Immature natural killer cell (primary cell): ENCODE measurements at places on chromosomes 2 and 18.

DNA sequence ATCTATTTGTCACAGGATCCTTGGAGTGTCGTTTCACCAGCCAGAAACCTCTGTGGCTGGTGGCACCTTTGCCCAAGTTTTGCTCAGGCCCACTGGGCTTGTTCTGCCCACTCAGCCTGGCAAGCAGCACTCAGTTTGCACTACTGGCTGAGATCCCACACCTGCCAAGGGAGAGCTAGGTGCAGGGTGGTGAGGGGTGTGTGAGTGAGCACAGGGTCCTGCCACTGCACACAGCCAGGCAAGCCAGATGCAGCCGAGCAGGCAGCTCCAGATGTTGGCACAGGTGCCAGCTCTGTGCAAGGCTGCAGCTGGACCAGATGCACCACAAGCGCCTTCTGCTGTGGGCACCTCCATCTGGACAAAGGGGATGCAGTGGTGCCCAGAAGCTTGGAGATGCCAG is 281.7 kb upstream of the UBE2E3 start:
- no peak for DNase-seq

DNA sequence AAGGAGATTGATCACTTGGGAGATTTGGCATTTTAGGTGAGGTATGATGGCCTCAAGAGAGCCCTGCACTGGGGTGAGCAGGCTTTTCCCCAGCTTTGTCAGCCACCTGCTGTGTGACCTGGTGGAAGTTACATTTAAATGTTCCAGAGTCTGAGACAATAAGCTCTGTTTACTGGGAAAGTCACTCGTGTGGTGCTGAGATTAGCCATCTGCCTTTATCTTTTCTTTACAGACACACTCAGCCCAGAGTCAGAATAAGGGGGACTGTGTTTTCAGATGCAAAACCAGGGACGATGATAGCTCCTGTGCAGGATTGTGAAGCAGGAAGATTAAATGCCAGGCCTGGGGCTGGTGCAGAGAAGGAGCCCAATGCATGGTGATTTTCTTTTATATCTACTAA is 47.9 kb downstream of the SH3RF3 start:
- DNase-seq, result no peak

DNA sequence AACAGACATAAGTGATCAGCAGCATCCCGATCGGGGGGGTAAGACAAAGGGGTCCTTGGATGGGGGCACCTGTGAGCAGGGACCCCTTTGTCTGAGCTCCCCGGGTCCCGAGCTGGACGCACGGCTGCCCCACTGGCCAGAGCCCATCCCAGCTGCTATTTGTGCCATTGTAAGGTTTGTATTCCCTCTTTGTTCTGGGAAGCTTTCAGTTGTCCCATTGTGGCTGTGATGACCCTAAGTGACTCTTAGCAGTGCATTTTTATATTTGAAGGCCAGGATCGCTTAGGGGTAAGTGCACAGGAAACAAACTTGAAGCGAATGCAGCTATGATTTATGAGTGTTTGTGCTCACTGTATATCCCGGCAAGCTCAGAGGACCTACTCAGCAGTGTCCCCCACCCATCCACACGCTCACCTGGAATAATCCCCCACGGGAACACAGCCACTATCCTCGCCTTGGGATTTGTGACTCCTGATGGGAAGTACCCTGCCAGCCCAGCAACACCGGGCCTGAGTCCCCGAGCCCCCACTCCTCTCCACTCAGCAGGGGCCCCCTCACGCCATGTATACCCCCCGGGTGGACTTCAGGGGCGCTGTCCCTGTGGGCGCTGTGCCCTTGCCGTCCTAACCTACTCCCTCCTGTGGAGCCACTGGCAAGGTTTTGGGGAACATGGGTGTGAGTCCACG is 80.1 kb downstream of the MBP start:
- no peak for DNase-seq

- no peak for DNase-seq
Measured at GRCh38 chr2:149858901-149859634, 271.5 kb upstream of the MMADHC start.
